ENCODE measurements at places on chromosomes 11 and 22. TPM values are rescaled to one million over a fixed set of nuclear protein-coding genes. Genes with fewer than 3 reads are reported as not detected.

Gene OR51L1
- not detected for total RNA-seq

Gene SLC2A11
- total RNA-seq, result 6.8 TPM

DNA sequence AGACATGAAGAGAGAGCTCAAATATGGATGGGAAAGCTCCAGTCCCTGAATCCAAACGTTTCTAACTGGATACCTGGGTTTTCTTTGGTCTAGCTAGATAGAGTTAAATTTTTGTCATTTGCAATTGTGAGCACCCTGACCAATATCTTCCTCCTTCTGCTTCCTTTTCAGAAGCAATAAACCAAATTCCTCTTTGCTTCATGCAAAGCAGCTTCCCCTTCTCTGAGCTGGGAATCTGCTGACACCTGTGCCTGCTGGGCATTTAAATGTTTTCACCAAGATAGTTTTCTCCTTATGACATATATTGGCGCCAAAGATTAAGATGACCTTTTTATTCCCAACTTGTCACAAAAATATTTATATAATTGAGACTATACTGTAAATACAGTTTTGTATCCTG lies 27.9 kb upstream of the PAK1 start:
- DNase-seq, result no peak

Gene PAX6
- total RNA-seq, result not detected

Gene DLAT
- total RNA-seq, result 27.4 TPM

DNA sequence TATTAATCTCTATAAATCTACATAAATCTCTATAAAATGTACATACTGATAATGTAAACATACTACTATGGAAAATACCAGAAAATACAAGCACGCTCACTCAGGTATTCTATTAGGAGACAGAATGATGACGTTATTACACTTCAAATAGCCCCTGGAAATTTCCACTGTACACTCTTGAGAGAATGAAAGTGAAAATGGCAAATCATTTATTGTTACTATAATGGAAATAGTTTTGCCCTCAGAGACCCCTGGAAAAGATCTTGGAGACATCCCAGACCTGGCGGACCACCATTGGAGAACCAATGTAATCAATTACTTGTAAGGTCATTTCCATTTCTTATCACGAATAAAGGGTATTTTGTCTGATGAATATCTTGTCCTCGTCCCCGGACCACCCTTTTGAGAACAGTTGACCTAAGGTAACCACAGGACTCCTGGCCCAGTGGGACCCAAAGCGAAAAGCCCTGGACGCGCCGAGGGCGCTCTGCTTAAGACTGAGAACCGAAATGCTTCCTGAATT lies 509 bp upstream of the PRRG4 start:
- peak; percentile 52 for DNase-seq

Gene TIMM8B
- total RNA-seq, result 78.6 TPM

Gene TCF20
- total RNA-seq, result 40.8 TPM

Gene THRSP
- not detected for total RNA-seq

- peak; percentile 12 for DNase-seq
Observed at GRCh38 chr11:89205378-89205777, 27.7 kb downstream of the TYR start.

Gene TSPO
- total RNA-seq, result 486 TPM

GRCh38 chr22:45502215-45503049 lies at the start of gene FBLN1:
FBLN1 (plus strand) TSS chr22:45502883; CDS start chr22:45502986, 103 bp downstream.
- no peak for DNase-seq

GRCh38 chr11:8807544-8808225 lies 103.3 kb upstream of the AKIP1 start:
- DNase-seq, result peak; percentile 79

- no peak for DNase-seq
Observed at GRCh38 chr11:71917646-71918140, 10.7 kb downstream of the XNDC1N start.

GRCh38 chr11:128165572-128165971 lies 421.8 kb downstream of the ETS1 start:
- no peak for DNase-seq

GRCh38 chr22:49517667-49518185 lies 309.9 kb downstream of the BRD1 start:
- no peak for DNase-seq

DNA sequence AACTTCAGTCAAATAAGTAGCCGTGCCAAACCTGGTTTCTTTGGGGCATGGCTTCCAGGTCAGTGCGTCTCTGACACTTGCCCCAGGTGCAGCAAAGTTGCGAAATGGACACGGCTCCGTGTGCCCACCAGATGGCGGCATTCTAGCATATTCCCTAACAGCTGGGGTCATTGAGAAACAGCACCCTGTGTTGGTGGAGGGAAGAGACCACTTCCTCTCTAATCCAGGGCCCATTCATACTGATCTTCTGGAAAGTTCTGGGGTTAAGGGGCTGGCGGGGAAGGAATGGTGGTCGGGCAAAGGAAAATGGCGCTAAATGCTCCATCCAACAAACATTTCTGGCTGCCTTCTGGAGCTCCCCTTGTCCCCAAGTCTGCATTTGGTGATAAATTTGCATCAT lies 141.2 kb upstream of the TIMP3 start:
- peak; percentile 56 for DNase-seq

- DNase-seq, result no peak
Observed at GRCh38 chr11:75873417-75874221, 58.6 kb downstream of the UVRAG start.

- no peak for DNase-seq
Observed at GRCh38 chr11:78921509-78921908, 346.8 kb upstream of the NARS2 start.

- no peak for DNase-seq
Observed at GRCh38 chr11:120230433-120231071, 9.4 kb upstream of the POU2F3 start.

- no peak for DNase-seq
Observed at GRCh38 chr11:61683961-61684869, 4.0 kb downstream of the DAGLA start.

DNA sequence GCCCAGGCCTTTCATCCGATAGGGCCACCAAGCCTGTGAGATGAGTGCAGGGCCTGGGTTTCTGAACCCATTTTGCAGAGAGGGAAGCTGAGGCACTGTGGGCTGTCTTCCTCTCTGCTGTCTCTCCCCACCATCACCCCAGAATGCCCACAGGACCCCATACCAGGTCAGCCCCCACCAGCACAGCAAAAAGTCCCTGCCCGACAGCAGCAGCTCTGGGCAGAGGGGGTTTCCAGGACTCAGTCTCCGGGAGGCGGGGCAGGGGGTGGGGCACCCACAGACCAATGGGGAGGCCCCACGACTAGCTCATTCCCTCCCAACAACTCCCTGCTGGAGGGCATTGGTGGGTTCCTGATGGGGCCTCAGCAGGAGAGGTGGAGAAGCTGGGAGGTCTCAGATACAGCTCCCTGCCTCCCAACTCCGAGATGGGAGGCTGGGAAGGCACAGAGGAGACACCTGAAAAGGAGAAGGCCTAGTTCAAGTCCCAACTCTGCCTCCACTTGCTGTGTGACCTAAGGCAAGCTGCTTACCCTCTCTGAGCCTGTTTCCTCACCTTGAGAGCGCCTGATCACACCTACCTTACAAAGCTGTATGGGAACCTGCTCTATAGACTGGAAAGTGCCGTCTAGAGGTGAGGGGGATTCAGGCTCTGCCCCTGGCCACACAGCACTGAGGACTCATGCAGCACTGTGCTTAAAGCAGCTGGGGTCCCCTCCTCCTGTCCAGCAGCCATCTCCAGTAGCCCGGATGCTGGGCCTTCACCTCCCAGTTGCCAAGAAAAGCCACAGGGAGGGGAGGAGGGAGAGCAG lies 3.5 kb downstream of the CBX7 start:
- no peak for DNase-seq

Gene PNPLA5
- not detected for total RNA-seq

GRCh38 chr11:14446701-14447169 lies 52.9 kb downstream of the COPB1 start:
- DNase-seq, result peak; percentile 77

- DNase-seq, result no peak
Observed at GRCh38 chr22:47205081-47205491, 442.6 kb downstream of the TBC1D22A start.

- DNase-seq, result no peak
Observed at GRCh38 chr11:129804012-129804411, 11.6 kb upstream of the TMEM45B start.

- DNase-seq, result peak; percentile 89
Observed at GRCh38 chr22:42780070-42780540, 59.4 kb upstream of the A4GALT start.

DNA sequence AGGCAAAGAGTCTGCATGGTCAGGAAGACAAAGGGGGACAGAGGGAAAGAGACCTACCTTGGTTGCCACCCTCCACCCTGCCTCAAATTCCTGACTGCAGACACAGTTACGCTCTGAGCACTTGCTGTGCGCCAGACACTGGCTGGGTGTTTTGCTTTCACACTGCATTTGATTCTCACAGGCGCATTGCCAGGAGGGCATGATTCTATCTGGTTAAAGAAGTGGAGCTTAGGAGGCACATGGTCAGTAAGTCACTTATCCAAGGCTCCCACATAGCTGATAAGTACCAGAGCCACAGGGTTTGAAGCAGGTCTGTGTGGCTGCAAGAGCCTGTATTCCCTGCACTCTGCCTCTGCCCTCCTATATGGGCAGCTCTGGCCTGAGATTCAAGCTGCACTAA lies 103.9 kb downstream of the TIMP3 start:
- no peak for DNase-seq

All from bronchial epithelial cell (primary cell).